ENCODE measurements at places on chromosomes 5 and 9.

GRCh38 chr5:55344392-55344992 lies 36.7 kb downstream of the MTREX start:
- DNase-seq = peak; percentile 55

DNA sequence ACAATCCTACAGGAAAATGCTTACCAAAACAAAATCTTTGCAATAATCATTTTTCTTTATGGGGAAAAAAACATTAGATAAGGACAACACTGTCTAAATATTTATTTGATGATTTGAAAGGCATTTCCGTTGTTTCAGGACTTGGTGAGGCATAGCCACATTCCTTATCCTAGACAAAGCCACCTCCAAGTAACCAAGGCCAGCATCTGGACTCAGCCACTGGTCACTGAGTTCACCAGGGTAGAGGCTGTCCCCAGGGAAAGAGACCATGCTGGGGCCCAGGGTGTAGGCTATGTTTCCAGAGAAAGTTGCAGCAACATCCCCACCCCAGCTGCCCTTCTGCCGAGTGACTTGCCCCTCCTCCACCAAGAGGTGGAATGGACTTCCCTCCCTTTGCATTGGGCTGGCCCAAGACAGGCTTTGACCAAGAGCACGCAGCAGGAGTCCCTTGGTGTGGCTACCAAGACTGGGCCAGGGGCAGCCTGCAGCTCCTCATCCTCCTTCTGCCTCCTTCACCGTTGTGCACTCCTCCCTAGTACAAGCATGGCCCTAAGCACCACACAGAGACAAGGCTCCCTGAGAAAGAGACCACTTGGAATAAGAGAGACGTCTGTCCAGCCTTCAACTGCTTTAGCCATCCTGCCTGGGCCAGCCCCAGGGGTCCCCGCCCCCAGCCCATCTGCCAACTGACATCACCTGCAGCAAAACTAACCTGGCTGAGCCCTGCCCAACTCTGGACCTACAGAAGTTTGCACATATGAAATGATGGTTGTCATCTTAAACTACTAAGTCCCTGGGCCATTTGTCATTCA lies 68.1 kb upstream of the SPIN1 start:
- no peak for DNase-seq

DNA sequence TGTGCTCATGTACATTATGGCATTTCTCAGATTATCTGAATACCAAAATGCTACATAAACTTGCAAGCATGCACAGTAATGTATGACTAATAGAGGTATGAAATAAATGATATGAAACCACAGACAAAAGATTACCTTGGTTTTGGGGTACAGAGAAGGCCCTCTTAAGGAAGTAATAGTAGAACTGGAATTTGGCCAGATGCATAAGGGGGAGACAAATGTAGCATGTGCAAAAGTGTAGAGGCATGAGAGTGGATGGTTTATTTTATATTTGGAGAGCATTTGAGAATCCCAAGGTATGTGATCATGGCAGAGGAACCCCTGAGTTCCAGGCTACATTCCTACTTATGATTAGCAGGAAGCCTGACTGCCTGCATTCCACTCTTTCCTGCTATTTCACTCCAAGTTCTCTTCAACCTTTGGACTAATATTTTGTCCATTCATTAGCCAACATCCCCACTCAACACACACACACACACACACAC lies 74.2 kb downstream of the MAMDC2 start:
- DNase-seq = peak; percentile 80

DNA sequence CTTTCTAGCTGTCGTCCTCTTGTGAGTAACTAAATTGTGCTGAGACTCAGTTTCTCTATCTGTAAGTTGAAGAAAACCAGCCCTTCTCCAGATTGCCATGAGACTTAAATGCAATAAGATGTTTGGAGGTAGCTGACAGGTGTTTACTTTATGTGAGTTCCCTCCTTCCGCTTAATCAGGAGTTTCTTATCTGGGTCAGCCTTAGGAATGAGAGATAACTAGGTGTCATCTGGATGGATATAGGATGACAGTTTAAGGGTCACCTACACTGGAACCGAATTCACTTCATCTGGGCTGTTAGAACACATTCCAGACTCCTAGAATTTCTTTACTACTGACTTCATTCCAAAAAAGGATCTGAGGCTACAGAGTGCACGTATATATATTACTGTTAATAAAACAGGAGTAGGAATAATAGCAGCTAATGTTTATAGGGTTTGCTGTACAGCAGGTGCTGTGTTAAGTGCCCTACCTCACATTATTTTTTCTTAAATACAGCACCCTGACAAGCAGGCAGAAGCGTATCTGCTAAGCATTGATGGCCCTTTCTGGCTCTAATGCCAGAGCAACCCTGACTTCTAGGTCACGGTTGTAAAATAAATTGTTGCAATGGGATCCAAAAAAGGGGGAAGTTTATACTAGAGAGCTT lies 30.0 kb upstream of the CPEB4 start:
- no peak for DNase-seq

DNA sequence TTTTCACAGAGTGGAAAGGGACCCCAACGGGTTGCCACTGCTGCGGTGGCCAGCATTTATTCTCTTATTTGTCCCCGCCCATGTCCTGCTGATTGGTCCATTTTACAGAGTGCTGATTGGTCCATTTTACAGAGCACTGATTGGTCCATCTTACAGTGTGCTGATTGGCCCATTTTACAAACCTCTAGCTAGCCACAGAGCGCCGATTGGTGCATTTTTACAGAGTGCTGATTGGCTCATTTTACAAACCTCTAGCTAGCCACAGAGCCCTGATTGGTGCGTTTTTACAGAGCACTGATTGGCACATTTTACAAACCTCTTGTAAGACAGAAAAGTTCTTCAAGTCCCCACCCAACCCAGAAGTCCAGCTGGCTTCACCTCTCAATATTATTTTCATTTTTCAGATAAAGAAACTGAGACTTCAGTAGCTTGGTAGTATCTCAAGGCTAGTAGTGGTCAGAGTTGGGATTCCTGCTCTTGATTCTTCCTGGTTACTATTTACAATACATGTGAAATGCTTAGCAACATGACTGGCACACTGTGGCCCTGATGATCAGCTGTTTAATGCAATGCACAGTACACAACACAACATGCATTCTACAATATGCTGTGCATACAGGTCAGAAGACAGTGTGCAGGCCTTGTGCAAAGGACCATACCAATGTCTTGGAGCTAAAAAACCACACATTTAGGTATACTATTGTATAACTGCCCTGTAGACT lies 63.6 kb upstream of the BOD1 start:
- no peak for DNase-seq

DNA sequence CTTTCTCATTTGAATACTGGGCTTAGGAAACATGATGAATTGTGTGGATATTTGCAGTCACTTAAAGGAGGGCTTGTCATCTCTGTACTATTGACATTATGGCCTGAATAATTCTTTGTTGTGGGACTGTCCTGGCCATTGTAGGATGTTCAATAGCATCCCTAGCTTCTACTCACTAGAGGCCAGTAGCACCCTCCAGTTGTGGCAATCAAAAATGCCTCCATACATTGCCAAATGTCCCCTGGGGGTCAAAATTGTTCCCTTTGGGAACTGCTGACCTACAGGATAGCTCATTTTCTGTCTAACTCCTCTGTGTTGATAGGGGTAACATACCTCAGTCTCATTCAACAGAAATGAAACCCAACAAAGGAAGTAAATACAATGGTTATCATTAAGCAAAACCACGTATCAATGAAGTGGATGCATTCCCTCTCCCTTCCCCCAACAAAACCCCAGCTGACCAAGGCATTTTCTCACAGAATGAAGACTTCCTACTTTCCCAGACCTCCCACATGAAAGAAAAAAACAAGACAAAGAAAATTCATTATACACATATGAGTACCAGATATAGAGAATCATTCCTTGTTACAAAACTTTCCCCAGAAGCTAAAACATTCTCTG lies 18.1 kb downstream of the FYB1 start:
- DNase-seq = no peak

- no peak for DNase-seq
Observed at GRCh38 chr9:132894862-132895835, 16.5 kb downstream of the SPACA9 start.

DNA sequence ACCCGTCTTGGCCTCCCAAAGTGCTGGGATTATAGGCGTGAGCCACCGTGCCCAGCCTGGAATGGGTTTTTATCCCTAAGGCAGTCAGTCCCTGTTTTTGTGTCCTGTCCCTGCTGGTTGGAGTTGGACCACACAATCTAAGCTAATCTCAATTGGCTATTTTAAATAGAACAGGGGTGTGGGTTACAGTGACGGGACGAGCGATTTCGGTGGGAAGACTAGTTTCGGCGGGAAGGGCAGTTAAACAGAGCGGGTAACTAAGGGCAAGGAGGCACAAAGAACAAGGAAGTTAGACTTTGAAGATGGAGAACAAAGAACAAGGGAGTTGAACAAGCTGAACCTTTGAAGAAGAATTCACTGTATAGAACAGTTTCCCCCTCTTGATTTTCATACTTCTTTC lies 1.4 kb downstream of the GTF3C5 start:
- no peak for DNase-seq

DNA sequence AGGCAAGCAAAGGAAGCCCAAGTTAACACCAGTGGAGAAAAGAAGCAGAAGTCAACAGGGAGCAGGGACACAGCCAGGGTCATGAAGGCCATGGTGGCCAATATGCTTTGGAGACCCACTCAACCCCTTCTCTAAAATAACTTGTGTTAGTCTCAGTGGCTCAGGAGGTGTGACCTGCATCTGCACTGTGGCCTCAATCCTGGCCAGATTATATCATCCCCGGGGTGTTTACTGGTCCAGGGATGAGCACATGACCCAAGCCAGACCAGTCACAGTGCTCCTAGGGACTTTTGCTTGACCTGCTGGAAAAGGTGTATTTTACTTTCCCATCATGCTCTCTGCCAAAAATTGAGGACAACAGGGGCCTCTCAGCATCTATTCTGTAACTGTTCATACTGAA lies 105.2 kb downstream of the DPYSL3 start:
- no peak for DNase-seq

GRCh38 chr9:110148384-110148783 lies 59.6 kb downstream of the C9orf152 start:
- DNase-seq = no peak

- DNase-seq = no peak
Observed at GRCh38 chr9:94714494-94714893, 12.0 kb upstream of the AOPEP start.

- no peak for DNase-seq
Observed at GRCh38 chr5:174094857-174095606, 49.5 kb downstream of the NSG2 start.

GRCh38 chr5:139368613-139369012 lies 14.5 kb downstream of the SLC23A1 start:
- DNase-seq = no peak

- DNase-seq = no peak
Observed at GRCh38 chr5:81749192-81749560, 1.7 kb downstream of the SSBP2 start.

GRCh38 chr5:157571357-157571827 lies 4.2 kb downstream of the ADAM19 start:
- peak; percentile 32 for DNase-seq

DNA sequence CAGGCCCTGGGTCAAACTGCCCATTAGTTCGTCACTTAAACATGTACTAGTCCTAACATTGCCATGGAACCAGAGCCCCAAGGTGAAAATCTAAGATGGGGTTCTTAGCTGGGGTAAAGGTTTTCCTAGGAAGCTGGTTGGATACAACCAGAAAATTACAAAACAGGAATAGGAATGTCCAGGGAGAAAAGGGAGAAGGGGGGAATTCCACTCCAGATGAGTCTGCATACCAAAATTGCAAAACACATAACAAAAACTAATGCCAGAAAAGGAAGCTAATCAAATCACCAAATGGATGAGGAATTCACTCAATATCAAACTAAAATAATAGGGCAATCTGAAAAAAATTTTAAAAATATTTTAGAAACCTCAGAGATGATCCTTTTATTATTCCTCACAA lies 396.2 kb downstream of the EFNA5 start:
- peak; percentile 31 for DNase-seq

- DNase-seq = peak; percentile 2
Observed at GRCh38 chr9:11086561-11086960, 473.8 kb upstream of the PTPRD start.

DNA sequence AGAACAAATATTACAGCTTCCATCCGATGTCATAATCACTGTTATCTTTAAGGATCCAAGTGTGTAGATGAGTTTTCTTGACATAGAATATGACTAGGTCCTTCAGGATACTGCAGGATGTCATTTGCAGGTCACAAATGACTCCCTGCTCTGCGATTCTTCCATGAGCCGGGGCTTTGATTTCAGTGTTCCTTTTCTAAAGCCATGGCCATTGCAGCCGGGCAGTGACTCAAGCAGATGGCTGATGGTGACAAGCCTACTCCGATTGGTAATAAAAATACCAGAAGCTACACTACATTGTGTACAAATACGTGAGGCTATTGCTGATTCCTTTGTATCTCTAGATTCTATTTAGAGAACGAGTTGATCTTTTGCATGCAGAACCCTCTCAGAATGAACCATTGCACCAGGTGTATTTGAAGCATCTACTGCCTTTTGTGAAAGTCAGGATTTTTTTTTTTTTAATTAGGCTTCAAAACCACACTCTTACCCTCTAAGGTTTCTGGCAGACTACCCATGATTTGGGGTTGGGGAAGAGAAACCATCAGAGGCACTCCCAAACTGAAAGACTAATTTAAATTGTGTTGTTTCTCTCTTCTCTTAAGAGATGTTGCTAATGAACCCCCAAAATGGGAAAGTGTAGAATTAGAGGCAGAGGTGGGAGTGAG lies 271.0 kb upstream of the ADRA1B start:
- no peak for DNase-seq

GRCh38 chr9:135522137-135522877 lies 1.1 kb downstream of the LCN1 start:
- DNase-seq = no peak

- DNase-seq = no peak
Observed at GRCh38 chr5:96726802-96727201, 64.6 kb downstream of the CAST start.

- DNase-seq = no peak
Observed at GRCh38 chr5:151081431-151082281, 822 bp upstream of the TNIP1 start.

DNA sequence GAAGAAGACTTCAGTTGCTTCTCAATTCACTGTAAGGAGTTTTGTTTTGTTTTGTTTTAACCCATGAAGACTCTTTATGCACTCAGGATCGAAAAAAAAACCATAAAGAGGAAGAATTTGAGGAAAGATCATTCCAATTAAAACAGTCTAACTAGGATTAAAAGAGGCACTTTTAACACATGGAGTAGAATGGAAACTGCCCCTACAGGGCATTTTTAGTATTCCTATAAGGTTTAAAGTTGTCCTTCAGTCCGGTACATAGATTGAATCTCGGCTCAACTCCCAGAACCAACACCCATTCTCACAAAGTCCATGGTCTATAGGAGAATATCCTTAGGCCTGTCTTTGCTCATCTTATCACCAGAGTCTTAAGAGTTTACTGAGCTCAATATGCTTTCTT lies 469.6 kb downstream of the DTWD2 start:
- DNase-seq = no peak

DNA sequence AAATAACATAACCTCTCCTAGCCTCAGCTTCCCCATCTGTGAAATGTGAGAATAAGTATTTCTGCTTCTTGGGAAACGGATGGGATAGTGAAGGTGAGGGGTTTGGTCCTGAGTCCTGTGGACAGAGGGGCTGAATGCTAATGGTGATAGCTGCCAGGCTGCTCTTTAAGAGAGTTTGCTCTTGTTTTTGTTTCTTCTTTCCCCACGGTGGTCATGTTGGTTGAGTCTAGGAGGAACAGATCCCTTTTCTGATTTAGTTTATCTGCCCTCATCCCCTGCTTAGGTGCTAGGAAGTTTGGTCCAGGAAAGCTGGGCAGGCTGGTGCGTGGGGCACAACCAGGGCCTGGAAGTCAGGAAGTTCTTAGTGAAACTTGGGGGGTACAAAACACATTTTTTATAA lies 7.7 kb upstream of the PITX1 start:
- no peak for DNase-seq
